GM10248 (cell line): ENCODE measurements at places on chromosomes 7 and 10.

DNA sequence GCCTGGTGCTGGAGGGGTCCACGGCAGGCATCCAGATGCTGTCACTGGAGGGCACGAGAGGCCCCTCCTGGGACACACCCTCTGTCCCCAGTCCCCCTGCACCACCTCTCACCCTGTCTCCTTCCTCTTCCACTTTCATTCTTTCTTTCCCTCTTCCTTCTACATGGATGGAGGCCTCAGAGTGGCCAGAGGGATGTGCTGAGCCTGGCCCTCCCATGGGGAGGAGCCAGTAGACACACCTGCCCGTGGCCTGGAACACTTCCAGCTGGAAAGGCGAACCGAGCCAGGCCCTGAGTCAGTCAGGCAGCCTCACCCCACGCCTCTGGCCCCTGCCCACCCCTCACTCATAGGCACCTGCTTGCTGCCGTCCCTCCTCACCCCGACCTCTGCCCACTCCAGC lies 55.9 kb upstream of the MXI1 start:
- DNase-seq, result no peak

DNA sequence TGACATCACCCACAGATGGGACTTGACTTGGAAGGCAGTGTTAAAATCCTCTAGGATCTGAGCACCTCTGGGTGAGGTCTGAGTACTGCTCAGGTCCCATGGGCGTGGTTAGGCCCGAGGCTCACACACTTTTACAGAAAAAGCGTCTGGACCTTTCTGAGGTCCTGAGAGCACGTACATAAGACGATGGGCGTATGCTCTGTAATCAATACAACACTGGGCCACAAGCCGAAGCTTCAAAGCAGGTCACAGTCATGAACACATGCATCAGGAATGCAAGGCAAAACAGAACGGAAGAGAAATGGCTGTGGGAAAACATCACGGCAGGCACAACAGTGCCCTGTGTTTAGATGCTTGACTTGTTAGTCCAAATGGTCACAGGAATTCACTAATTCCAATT lies 112.2 kb downstream of the LARP4B start:
- no peak for DNase-seq

DNA sequence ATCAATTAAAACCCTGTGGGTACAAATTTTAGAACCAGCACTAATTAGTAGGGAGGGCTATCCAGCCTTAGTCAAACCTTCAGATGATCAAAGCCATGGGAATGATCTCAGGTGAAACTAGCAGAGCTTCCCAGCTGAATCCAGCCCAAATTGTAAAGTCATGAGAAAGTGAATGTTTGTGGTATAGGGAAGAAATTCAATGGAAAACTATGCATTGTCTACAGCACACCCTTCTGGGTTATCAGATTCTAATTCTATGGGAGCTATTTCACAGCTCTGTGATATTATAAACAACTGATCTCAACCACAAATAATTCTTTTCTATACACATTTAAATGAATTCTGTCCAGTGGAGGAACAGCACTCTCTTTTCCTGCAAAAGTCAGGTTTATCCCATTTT lies 24.6 kb upstream of the BMPER start:
- DNase-seq, result no peak

DNA sequence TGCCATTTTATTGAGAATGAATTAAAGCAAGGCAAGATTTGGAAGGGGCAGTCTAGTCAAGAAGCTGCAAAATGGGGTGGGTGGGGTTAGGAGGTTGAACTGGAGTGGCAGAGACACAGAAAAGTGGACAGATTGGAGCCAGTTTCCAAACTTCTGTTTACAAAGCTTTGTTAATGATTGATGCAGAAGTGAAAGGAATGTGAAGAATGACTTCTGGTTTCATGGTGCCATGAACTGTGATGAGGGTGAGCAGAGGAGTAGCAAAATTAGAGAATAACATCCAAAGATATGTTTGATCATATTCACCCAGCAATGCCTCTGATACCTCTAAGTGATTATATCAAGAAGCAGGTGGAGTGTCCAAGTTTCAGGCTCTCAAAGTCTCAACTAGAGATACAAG lies 1118.0 kb upstream of the C7orf33 start:
- DNase-seq, result no peak

GRCh38 chr10:20714518-20714917 lies 182.6 kb downstream of the NEBL start:
- DNase-seq, result no peak

GRCh38 chr7:135930565-135931461 lies 46.3 kb downstream of the MTPN start:
- no peak for DNase-seq

GRCh38 chr10:112071596-112072133 lies 111.9 kb downstream of the GPAM start:
- no peak for DNase-seq

DNA sequence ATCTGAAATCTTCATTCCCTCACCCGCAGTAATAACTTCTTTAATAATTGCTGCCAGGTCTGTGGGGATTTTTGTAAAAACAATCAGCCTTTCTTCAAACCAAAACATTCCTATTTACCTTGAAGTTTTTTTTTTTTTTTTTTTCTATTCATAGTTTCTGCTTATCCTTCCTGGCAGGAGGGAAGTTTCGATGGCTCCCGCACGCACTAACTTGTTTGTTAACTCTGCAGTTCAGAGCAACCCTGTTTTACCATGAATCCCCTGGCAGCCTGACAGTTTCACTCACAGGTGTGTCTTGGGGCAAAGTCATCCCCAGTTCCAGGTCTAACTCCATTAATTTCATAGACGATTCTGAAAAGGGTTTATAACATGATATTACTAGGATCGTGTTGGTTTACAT lies 149.3 kb downstream of the KLF6 start:
- no peak for DNase-seq

GRCh38 chr10:86310291-86310690 lies 56.3 kb downstream of the GRID1 start:
- DNase-seq, result no peak

- DNase-seq, result no peak
Observed at GRCh38 chr7:23012908-23013714, 819 bp downstream of the HYCC1 start.

- no peak for DNase-seq
Observed at GRCh38 chr7:43876976-43877745, 7.8 kb upstream of the MRPS24 start.

GRCh38 chr10:110258542-110258941 lies 46.2 kb downstream of the SMNDC1 start:
- DNase-seq, result no peak

DNA sequence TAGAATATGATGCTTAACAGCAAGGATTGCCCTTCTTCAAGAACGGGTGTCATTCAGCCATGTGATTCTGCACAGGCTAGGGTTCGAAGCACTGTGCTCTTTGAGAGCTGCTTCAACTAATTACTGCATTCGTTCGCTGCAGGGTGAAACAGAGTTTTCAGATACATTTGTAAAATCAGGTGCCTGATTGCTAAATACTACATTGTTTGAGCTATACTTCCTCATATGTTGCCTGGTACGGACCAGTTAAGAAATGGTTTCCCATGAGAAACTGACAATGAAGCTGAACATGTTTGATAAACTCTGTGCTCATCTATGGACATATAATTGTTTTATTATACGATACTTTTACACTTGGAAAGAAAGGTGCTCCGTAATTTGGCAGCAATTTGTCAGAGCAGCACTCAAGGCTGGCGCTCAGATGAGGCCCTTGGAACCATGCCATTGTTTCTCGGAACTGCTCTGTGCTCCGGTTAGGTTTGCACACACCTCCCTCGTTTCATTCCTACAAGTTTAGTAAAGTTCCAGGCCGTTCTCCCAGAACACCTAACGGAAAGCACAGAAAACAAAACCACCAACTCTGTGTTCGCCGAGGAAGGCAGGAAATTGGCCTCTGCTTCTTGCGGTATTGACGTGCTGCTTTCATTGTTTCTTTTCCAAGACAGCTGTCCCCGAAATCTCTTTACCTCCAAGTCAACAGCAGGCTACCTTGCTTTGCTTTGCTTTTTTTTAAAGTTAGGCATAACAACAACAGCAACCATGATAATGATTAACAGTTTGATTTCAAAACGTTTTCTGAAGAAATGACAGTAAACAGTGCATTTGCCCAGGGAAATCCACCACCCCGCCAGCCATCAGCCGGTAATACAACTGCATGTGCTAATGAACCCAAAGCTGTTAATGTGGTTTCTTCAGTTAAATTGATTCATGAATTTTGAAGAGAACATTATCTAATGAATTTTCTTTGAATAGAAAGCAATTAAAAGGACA lies 206.9 kb downstream of the EBF3 start:
- no peak for DNase-seq

- DNase-seq, result peak; percentile 66
Observed at GRCh38 chr10:74677951-74678350, 148.4 kb upstream of the KAT6B start.

- no peak for DNase-seq
Observed at GRCh38 chr10:116899626-116900025, 50.3 kb downstream of the ENO4 start.

DNA sequence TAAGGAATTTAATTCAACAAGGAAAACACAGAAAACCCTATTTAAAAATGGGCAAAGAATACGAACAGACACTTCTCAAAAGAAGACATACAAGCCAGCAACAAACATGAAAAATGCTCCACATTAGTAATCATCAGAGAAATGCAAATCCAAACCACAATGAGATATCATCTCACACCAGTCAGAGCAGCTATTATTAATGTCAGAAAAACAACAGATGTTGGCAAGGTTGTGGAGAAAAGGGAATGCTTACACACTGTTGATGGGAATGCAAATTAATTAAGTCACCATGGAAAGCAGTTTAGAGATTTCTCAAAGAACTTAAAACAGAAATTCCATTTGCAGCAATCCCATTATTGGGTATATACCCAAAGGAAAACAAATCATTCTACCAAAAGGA lies 55.2 kb downstream of the GCC1 start:
- no peak for DNase-seq

GRCh38 chr7:4175346-4175973 lies 506.6 kb upstream of the FOXK1 start:
- no peak for DNase-seq
